ENCODE measurements at places on chromosomes 7 and 10.
A peak's percentile ranks its signal among the peaks of the same experiment; 100 is the strongest.

GRCh38 chr10:106682175-106682574 is 482.3 kb downstream of the SORCS1 start:
- no peak for ATAC-seq

DNA sequence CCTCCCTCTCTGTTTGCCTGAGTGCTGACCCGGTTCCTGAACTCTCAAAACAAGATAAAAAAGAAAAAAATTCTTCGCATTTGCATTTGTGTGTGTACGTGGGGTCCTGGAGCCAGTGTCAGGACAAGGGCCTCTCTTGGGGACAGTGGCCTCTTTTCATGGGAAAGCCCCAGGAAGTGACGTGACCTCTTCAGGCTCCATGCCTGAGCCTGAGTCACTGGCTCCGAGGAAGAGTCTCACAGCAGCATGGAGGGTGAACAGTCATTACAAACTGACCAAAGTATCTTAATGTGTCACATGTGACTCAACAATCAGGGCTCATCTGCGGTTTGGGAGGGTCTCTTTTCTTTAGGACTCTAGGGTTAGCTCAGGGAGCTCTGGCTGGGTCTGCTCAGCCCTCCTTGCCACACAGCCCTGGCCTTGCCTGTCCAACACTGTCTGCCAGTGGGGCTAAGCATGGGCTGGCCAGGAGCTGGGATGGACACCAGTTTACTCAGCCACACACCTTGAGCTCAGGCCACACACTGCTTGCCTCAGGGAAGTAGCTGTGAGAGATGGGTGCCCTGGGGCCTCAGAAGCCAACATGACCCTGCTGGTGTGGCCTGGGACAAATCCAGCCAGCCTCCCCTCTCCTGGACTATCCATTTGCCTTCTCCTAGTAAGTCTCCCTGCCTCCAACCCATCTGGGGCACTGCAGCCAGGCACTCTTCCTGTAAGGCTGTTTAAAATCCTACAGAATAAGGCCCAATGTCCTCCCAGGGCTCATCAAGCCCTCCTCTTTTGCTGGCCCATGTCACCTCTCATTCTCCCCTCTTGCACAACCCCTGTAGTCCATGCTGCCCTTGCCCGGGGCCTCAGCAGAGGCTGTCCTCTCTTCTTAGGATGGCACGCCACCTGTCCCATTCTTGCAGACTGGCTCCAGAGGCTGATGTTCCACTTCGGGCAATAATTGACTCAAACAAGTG is 10.5 kb downstream of the TMEM273 start:
- ATAC-seq: no peak

- no peak for ATAC-seq
These were observed 185.1 kb upstream of the ADO start for GRCh38 chr10:62619413-62619738.

DNA sequence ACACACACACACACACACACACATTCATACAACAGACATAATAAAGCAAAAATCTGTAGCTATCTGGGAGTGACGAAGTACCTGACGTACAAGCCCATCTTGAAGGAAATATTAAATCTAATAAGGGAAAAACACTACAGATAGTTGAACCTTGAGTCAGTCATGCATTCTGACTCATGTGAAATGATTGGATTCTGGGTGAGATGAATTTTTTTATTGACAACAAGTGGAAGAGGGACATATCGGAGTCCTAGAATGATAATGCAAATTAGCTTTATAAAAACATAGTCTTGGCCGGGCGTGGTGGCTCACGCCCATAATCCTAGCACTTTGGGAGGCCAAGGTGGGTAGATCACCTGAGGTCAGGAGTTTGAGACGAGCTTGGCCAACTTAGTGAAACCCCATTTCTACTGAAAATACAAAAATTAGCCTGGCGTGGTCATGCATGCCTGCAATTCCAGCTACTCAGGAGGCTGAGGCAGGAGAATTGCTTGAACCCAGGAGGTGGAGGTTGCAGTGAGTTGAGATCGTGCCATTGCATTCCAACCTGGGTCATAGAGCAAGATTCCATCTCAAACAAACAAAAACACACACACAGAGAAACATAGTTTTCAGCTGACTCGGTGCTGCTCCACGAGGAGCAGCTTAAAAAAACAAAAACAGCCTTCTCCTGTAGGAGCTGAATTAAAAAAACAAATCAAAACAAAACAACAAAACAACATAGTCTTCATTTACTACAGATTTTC is 154.4 kb upstream of the MKLN1 start:
- ATAC-seq: peak; percentile 80

DNA sequence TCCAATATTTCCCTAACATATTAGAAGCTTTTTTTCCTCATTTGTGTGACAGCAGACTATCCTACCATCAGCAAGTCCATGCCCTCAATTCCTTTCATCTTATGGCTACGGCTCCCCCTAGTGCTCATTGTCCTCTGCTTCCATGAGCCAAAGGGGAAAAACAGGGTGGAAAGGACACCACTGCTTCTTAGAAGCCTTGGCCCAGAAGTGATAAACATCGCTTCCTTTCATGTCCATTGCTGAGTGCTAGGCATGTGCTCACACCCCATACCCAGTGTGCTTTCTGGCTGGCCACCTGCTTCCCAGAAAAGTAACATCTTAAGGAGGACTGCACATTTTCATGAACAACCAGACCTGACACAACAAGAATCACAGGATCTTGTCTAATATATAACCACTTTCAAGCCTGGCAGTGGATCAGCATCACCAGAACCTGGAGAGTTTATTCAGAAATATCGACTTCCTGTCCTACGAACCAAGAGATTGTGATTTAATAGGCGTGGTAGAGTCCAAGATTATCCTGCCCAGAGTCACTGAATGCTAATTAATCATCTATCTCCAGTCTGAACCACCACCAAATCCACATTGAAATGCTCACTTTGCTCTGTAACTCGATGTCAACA is 650.5 kb upstream of the SORCS1 start:
- ATAC-seq: peak; percentile 96

- ATAC-seq: no peak
These were observed 32.5 kb upstream of the CNTNAP2 start for GRCh38 chr7:146084086-146084485.

DNA sequence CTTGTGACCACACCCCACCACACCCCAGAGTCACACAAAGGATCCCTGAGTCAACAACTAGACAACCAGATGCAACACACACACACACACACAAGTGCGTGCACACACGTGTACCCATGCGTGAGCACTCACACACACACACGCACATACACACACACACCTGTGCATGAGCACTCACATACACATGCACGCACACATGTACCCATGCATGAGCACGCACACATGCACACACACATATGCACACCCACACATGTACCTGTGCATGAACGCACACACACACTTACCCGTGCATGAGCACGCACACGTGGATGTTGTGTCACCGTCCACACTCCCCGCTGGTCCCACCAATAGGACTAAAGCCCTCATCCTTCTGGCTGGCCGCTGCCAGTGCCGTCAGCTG is 60.4 kb downstream of the HTR5A start:
- ATAC-seq: no peak

GRCh38 chr10:73781879-73782748 is at the start of gene CHCHD1:
CHCHD1 (plus strand) TSS chr10:73782048; CDS start chr10:73782076, 28 bp downstream.
- ATAC-seq: peak; percentile 78

Data from SK-N-SH treated with all-trans-retinoic acid at 6 μM for 48 hours (cell line).